ENCODE measurements at places on chromosomes 12 and 14.

- DNase-seq = peak; percentile 95
These were observed at the start of gene TMEM106C for GRCh38 chr12:47963340-47964040. Gene TMEM106C (plus strand): TSS chr12:47963596. CDS start chr12:47964237, 641 bp downstream.

DNA sequence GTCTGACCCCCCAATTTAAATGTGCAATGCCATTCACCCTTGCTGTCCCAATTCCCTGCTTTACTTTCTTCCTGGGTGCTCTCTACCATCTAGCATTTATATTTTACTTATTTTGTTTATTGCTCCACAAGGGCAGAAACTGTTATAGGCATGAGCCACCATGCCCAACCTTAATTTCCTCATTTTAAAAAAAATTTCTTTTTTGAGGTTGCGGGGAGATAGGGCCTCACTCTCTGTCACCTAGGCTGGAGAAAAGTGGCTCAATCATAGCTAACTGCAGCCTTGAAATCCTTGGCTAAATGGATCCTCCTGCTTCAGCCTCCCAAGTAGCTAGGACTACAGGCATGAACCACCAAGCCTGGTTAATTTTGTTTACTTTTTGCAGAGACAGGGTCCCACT, 13.0 kb downstream of the HPD start:
- DNase-seq = no peak

DNA sequence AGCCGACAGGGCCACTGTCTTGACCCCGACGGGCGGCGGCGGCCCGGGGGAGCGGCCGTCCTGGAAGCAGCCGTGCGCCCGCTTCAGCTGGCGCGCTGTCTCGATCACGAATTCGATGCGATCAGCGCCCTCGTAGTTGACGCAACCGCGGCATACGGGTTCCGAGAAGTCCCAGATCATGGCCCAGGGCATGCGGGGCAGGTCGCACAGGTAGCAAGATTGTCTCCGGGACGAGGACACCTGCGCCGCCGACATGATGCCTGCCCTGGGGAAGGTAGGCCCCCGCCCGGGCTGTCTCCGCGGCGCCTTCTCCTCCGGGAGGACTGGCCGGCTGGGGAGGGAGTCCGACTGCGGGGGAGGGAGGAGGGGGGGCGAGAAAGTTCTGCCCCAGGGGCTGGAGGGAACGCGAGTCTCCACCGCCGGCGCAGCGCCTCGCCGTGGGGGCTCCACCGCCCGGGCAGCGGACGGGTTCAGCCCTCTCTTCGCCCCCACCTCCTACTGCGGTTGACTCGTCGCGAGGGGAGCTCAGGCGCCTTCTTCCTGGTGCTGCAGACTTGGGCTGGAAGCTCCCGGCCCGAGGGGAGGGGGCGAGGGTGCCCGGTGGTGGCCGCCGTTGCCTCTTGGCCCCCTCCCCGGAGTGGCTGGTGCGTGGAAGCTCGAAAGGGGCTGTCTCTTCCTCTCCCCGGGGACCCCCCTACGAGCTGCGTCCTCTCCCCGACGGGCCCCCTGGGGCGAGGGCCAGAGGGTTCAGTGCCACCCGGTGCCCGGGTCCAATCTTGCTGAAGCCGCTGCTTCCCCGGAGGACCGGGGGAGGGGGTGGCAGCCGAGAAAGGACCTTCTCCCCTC, 747 bp downstream of the IRF2BPL start:
- peak; percentile 58 for DNase-seq

GRCh38 chr14:36394593-36394992, 74.2 kb upstream of the MBIP start:
- no peak for DNase-seq

DNA sequence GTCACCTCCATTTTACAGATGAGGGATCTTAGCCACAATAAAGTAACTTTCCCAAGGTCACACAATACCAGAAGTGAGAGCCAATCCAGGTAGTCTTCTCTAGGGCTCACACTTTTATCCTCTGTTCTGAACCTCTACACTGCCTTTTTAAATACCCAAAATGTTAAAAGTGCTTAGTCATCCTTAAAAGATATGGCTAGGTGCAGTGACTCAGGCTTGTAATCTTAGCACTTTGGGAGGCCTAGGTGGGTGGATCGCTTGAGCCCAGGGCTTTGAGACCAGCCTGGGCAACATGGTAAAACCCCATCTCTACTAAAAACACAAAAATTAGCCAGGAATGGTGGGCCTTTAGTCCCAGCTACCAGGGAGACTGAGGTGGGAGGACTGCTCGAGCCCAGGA, 104.1 kb upstream of the PPP4R3A start:
- no peak for DNase-seq
